Neuronal stem cell (in vitro differentiated cells): ENCODE measurements at places on chromosomes 4 and X.

GRCh38 chrX:36909676-36910030 is 98.5 kb upstream of the FAM47C start:
- no peak overlapping the region for H3K27ac ChIP-seq
- no peak overlapping the region for H3K4me3 ChIP-seq
- no peak for DNase-seq
- no peaks in the 10 kb centered on the region for H3K36me3 ChIP-seq

- peaks cover 5% of the 10 kb centered on the region for H3K4me1 ChIP-seq
- no peaks in the 10 kb centered on the region for H3K36me3 ChIP-seq
- no peaks in the 10 kb centered on the region for H3K27me3 ChIP-seq
- no peak overlapping the region for H3K27ac ChIP-seq
These were observed 54.1 kb downstream of the TLR10 start for GRCh38 chr4:38728631-38729141.

DNA sequence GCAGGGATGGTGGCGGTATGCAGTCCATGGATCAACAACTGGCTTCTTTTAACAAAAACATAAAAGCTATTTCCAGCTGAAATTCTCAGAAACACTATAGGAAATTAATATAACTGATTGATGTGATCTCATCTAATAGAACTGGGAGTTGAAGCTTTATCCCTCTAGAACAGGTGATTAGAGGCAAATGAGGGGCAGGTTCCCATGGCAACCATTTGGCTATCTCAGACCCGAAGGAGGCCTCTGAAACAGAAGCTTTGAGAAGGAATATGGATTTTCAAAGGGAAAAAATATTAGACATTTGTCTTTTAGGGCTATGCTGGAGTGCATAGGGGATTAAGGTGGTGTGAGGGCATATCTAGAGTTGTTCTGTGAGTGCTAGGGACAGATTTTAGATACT is 50.0 kb downstream of the IGSF1 start:
- H3K36me3 ChIP-seq = no peaks in the 10 kb centered on the region
- H3K27me3 ChIP-seq = no peaks in the 10 kb centered on the region
- no peak for DNase-seq

- H3K36me3 ChIP-seq = peaks cover 72% of the 10 kb centered on the region
- no peak overlapping the region for H3K27ac ChIP-seq
- H3K27me3 ChIP-seq = no peaks in the 10 kb centered on the region
- no peak for DNase-seq
- peaks cover 2% of the 10 kb centered on the region for H3K4me1 ChIP-seq
These were observed 10.5 kb downstream of the PGM2 start for GRCh38 chr4:37836838-37837440.

- H3K4me1 ChIP-seq = peaks cover 2% of the 10 kb centered on the region
- peaks cover 16% of the 10 kb centered on the region for H3K36me3 ChIP-seq
- peak; percentile 46 for DNase-seq
- no peaks in the 10 kb centered on the region for H3K27me3 ChIP-seq
- H3K4me3 ChIP-seq = no peak overlapping the region
These were observed 40.6 kb downstream of the HADH start for GRCh38 chr4:108030332-108030731.

DNA sequence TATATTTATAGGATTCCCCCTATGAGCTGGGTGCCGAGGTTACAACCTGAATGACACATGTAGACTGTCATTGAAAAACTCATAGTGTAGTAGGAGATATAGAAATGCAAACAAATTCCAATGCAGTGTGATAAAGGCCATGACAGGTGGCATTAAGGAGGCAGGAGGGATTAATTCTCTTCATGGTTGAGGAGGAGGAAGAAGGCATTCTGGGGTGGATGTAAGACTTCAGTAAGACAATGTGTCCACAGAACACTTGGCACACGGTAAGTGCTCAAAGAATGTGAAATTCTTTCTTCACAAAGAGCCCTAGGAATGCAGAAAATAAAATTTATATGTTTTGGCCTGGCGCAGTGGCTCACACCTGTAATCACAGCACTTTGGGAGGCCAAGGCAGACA is 136.5 kb downstream of the RBM47 start:
- H3K36me3 ChIP-seq = no peaks in the 10 kb centered on the region
- H3K27ac ChIP-seq = no peak overlapping the region
- H3K27me3 ChIP-seq = no peaks in the 10 kb centered on the region
- H3K4me1 ChIP-seq = peaks cover 8% of the 10 kb centered on the region
- no peak overlapping the region for H3K4me3 ChIP-seq
- DNase-seq = no peak

DNA sequence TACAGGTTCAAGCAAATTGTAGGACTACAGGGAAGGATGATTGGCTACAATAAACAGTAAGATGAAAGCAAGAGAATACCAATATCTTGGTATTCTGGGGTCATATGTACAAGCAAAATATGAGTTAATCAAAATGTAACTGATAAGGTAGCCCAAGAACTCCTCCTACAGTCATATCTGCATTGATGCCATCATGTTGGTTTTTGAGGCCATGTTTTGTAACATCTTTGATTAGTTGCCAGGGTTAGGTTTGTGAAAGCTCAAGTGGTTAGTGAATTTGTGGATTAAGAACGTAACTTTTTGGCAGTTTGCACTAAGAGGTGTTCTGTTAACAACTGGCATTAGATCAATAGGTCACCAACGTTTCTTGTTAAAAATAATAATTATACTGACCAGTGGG is 59.6 kb downstream of the USP9X start:
- DNase-seq = no peak
- no peaks in the 10 kb centered on the region for H3K4me1 ChIP-seq
- H3K27ac ChIP-seq = no peak overlapping the region
- peaks cover 96% of the 10 kb centered on the region for H3K36me3 ChIP-seq
- no peak overlapping the region for H3K4me3 ChIP-seq

DNA sequence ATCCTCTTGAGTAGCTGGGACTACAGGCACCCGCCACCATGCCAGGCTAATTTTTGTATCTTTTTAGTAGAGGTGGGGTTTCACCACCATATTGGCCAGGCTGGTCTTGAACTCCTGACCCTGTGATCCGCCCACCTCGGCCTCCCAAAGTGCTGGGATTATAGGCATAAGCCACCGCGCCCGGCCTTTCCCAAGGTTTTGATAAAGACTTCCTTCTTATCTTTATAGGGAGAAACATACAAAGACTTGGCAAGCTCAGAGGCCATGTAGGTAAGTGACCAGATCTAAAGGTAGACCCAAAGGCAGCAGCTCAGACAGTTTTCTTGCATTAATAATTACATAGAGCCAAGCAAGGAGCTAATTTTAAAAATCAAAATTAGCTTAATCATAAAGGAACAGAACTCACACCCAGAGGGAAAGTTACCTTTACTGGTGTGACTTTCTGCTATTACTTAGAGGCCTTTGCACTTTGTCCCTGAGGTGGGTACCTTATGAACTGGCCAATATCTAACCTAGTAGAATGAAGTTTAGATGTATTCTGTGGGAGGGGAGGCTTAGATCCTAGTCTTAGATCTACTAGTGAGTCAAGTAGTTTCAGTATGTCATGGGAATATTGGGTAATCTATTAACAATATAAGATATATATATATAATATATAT is 67.3 kb downstream of the HPGD start:
- H3K4me1 ChIP-seq = no peaks in the 10 kb centered on the region
- DNase-seq = no peak

DNA sequence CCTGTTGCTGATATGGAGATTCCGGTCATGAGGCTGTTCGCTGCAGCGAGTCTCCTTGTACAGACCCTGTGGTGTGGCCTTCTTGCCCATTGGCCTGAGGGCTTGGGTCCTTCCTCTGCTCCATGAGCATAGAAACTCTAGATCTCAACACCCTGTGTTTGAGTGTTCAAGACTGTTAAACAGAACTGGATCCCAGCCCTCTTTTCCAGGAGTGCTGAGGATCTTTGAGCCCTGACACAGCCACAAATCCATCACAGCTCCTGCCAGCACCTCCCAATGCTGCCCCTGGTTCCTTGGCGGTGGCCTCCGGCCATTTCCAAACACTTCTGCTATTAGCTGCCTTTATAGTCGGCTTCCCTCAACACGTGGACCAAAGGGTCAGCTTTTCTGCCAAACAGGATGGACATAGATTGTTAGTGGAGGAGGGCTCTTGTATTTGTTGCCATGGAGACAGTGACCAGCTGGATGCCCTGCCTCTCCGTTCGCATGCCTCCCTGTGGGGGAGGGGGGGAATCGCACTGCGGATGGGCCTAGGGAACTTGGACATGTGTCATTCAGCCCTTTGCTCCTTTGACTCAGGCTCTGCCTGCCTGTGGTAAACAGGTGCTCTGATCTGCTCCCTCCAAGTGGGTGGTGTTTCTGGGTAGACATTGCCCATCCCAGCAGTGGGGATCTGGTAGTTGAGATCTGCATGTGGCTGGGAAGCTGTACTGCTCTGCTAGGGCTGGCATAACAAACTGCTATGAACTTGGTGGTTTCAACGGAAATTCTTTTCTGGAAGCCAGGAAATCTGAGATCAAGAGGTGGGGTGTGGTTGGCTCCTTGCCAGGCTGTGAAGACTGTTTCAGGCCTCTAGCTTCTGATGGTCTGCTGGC is 6.9 kb upstream of the WDR1 start:
- H3K4me3 ChIP-seq = no peak overlapping the region
- DNase-seq = no peak
- H3K27me3 ChIP-seq = no peaks in the 10 kb centered on the region
- no peaks in the 10 kb centered on the region for H3K36me3 ChIP-seq

- H3K27me3 ChIP-seq = no peaks in the 10 kb centered on the region
- H3K4me1 ChIP-seq = no peaks in the 10 kb centered on the region
- no peak overlapping the region for H3K27ac ChIP-seq
- H3K36me3 ChIP-seq = no peaks in the 10 kb centered on the region
- DNase-seq = no peak
- H3K4me3 ChIP-seq = no peak overlapping the region
These were observed 217.0 kb upstream of the NDST3 start for GRCh38 chr4:117817301-117817700.
